Left renal cortex interstitium (tissue), 4 donors: ENCODE measurements at places on chromosomes 16 and 17. TPM values are rescaled to one million over a fixed set of nuclear protein-coding genes. Genes with fewer than 3 reads are reported as not detected.
A peak's percentile ranks its signal among the peaks of the same experiment; 100 is the strongest.

RNU2-1 gene
- 2.3 TPM for polyA plus RNA-seq

- DNase-seq = no peak
These were observed 6.4 kb downstream of the NECAB2 start for GRCh38 chr16:83974475-83974874.

- no peak for DNase-seq
These were observed 161.0 kb upstream of the CIBAR2 start for GRCh38 chr16:85273293-85273692.

GGT6 gene
- polyA plus RNA-seq = 8.3 TPM

GRCh38 chr17:19264681-19265080 is 27.5 kb downstream of the EPN2 start:
- DNase-seq = no peak

DNA sequence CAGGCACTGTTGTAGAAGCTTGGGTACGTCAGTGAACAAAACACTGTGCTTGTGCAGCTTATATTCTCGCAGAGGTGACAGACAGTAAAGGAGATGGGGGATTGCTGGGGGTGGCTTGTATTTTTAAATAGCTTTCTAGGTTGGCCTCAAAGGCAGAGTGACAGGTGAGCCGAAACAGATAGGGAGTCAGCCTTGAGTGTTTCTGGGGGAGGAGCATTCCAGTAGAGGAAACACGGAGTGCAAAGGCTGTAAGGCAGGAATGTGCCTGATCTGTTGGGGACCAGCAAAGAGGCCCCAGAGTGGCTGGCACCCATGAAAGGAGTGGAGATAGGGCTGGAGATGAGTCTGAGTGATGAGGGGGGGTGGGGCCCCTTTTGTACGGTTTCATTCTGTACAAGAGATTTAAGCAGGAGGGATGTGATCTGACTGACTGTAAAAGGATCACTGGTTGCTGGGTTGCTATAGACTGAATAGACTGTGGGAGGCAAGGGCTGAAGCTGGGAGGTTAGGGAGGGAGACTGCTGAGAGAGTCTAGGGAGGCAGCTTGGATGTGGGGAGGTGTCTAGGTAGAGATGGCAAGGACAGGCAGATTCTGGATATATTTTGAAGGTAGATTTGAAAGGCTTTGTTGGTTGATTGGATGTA is 15.2 kb downstream of the NUP93 start:
- DNase-seq = no peak

SLC13A2 gene
- polyA plus RNA-seq = 14.3 TPM

DNA sequence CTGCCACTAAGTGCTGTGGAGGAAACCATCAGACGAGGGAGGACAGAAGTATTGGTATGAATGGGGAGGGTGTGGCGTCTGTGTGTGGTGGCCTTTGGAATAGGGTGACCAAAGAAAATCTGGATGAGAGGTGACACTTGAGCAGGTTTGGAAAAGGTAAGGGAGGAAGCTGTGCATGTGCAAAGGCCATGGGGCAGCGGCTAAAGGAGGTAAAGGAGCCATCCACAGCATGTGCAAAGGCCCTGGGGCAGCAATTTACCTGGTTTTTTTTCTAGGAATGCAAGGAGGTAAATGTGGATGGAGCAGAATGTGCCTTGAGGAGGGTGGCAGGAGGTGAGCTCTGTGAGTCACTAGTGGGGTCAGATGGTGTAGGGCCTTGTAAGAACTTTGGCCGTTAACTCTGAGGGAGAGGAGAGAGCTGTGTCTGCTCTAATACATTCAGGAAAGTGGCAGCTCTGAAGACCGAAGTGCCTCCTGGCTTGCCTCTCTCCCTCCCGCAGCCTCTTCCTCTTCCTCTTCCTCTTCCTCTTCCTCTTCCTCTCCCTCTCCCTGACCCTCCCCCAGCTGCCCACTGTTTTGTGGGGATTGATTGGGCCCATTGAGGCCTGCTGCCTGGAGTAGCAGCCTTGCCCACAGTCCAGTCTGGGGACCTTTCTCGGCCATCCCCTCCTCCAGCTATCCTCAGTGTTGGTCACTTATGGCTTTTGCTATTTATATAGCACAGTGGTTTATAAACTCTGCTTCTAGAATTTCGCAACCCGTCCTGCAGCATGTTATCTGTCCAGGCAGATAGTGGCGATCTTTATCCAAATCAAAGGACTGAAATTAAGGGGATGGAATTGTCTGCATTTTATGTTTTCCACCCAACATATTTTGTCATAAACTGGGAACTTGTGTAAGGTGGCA is 38.7 kb downstream of the CMIP start:
- DNase-seq = no peak

CCDC144A gene
- 6.0 TPM for polyA plus RNA-seq

ERN2 gene
- 0.51 TPM for polyA plus RNA-seq

- no peak for DNase-seq
These were observed 3.9 kb downstream of the ASB16 start for GRCh38 chr17:44174427-44174826.

GRCh38 chr17:79007504-79008381 is 1.8 kb downstream of the CANT1 start:
- no peak for DNase-seq

GRCh38 chr17:7296189-7296861 is 1.9 kb upstream of the YBX2 start:
- DNase-seq = no peak

TMEM92 gene
- polyA plus RNA-seq = 2.1 TPM

TEKT5 gene
- 0.51 TPM for polyA plus RNA-seq

SPAG7 gene
- polyA plus RNA-seq = 103 TPM

DNA sequence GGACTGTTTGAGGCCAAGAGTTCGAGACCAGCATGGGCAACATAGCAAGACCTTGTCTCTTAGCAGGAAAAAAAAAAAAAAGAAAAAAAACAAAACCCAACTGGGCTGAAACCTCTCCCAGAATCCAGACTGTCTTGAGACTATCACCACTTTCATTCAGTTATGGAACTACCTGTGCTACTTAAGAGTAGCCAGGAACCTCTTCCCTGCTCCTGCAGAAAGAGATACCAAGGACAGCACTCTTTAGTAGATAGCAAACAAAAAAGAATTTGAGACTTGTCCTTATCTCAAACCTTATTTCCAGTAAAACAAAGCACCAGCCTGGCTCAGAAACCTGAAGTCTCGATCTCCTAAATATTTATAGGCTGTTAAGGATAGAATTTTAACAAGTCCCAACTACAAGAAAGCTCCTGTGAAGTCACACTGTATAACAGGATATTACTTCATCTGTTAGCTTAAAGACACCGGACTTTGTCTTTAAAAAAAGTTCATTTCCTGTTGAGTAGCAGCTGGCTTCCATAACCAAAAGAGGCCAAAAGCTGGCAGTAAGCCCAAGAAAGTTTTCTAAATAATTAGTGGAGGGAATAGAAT is 5.1 kb downstream of the CDR2 start:
- DNase-seq = no peak

- DNase-seq = no peak
These were observed 23.2 kb downstream of the LSM12 start for GRCh38 chr17:44043272-44043696.

DNA sequence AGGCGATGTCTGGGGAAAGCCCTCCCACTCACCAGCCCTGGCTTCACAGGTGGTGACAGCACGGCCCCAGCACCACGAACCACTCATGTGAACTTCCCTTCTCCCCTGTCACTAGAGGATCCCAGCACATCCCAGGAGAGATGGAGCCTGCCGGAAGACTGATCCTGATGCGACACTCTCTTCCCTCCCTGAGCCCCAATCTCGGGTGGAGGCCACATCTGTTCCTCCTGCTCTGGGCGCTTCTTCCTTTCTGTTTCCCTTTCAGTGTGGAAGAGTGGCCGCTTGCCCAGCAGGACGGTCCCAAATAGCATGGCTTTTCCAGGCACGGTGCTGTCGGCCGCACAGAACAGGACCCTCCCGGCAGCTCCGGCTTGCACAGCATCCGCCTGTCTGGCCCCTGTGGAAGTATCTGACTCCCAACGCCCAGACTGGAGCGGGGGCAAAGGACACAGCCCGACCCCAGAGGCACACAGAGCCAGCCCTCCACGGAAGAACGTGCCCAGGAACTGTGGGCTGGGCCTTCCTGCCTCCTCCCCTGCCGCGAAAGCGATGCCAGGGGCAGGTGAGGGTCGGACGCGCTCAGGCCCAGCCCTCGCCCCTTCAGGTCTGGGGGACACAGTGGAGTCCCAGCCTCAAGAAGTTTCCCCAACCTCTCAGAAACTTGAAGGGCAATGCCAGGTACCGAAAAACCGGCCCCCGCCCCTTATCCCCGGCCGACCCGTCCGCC is 37.6 kb downstream of the CBFA2T3 start:
- no peak for DNase-seq

CCL3 gene
- polyA plus RNA-seq = 1.2 TPM

- no peak for DNase-seq
These were observed 25.8 kb downstream of the BPTF start for GRCh38 chr17:67850991-67851631.

- DNase-seq = no peak
These were observed 4.4 kb upstream of the SLC39A11 start for GRCh38 chr17:73096866-73097265.

GRCh38 chr16:9665851-9666271 is 516.4 kb downstream of the GRIN2A start:
- no peak for DNase-seq

- peak; percentile 70 for DNase-seq
These were observed 46.5 kb upstream of the CPNE2 start for GRCh38 chr16:57045694-57046381.

DNA sequence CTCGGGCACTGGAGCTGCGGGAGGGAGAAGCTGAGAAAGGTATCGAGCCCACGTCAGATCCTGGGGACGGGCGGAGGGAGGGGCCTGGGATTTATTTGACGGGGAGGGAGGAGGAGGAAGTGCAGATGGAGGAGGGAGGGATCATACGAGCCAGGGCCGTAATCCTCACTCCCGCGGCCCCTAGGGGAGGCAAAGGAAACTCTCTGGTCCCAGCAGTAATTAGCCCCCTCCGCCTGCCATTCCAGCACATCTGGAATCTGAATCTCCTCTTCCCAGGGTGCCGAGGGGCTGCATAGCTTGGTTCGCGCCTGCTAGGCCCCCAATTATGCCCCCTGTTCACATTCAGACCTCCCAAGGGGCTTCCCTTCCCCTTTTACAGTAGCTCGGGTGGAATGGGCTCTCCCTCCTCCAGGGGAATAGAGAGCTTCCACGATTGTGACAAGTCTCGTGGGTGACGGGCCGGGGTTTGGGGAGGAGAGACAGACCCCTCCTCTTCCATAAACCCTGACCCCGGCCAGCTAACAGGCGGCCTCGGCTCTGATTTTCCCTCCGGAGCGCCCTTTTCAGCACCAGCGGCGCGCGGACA is at the start of gene SEZ6L2:
Gene SEZ6L2, minus strand, starts transcription at position 35 of the 586 bp plus-strand sequence. CDS start 531 bp downstream, outside the sequence.
- DNase-seq = peak; percentile 58

DNA sequence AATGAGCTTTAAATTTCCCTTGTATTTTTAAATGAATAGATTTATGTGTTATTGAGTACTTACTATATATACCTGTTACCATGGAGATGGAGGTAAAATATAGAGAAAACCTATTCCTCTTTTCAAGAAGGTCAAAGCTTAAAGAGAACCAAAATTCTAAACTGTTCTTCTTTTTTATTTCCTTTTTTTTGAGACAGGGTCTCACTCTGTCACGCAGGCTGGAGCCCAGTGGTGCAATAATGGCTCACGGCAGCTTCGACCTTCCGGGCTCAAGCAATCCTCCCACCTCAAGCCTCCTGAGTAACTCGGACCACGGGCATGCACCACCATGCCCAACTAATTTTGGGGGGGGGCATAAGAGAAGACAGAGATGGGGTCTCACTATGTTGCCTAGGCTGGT is 25.0 kb upstream of the TMEM97 start:
- DNase-seq = no peak

- DNase-seq = no peak
These were observed 62.2 kb downstream of the SRCIN1 start for GRCh38 chr17:38543403-38544174.

DNA sequence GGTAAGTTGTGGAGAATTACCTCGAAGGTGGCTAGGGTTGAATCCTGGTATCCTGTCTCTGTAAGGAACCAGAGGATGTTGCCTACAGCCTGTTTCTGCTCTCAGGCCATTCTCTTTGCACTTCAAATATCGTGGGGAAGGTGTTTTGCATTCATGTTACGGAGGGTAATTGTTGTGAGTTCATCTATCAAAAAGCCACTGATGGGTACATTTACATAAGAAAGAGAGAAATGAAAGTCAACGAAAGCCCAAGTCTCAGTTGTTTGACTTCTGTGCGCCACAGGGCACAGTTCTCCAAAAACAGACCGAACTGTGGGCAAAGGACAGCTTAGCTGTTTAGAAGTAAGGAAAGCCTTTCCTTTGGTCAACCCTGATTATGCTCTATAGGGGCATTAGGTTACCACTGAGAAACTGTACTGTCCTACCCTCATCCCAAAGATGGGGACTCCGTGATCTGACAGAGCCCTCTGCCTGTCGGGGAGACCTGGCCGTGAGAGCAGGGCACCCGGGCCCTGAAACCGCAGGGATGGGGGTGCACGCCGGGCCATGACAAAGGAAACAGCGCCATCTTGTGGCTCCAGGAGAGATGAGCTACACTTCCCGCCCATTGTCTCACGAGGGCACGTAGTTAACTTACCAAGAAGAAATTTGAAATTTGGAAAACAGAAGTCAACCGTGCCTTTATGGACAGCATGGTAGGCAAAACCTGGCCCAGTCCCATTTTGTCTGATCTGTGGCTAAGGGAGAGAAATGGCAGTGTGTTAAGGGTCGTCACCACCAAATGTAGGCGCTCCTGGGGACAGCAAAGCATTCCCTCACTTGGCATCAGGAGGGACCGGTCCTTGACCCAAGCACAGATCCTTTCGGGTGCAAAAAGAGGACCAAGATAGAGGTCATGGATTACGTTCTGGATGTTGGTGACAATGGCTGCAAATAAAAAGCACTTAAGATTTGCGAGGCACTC is 74.5 kb upstream of the DYNLRB2 start:
- peak; percentile 80 for DNase-seq

TMEM208 gene
- 41.9 TPM for polyA plus RNA-seq

GRCh38 chr17:39099663-39100286 is 51.7 kb downstream of the PLXDC1 start:
- peak; percentile 69 for DNase-seq

- DNase-seq = no peak
These were observed 157.2 kb downstream of the SNX29 start for GRCh38 chr16:12133729-12134128.

GRCh38 chr17:32127158-32127897 is 15.0 kb upstream of the RHOT1 start:
- no peak for DNase-seq

DNA sequence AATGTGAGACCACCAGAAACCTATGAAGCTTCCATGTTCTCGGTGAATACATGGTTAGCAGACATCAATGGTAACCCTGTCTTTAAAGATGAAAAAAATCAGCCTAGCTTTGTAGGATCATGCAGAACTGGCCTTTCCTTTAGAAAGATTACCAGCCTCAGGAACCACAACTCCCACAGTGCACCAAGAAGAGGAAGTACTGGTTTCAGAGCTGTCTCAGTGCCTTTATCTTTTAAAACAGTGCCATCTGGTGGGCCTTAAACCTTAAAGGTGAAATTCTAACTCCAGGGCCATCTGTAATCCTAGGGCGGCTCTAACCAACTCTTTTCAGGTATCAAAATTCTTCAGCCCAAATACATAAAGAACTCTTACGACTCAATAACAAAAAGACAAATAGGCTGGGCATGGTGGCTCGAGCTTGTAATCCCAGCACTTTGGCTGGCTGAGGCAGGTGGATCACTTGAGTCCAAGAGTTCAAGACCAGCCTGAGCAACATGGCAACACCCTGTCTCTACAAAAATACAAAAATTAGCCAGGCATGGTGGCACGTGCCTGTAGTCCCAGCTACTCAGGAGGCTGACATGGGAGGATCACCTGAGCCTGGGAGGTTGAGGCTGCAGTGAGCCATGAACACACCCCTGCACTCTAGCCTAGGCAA is 5.4 kb downstream of the ATPAF2 start:
- peak; percentile 57 for DNase-seq
